ENCODE measurements at places on chromosomes 12 and 14. TPM values are rescaled to one million over a fixed set of nuclear protein-coding genes. Genes with fewer than 3 reads are reported as not detected.

The FOXM1 gene
- total RNA-seq = 110 TPM

The HPD gene
- not detected for total RNA-seq

The RASAL1 gene
- total RNA-seq = 0.09 TPM

The KLHDC2 gene
- 30.6 TPM for total RNA-seq

The GLT8D2 gene
- total RNA-seq = 0.16 TPM

The C1R gene
- 2.6 TPM for total RNA-seq

The VDR gene
- total RNA-seq = 41.6 TPM

The LIN7A gene
- total RNA-seq = 0.18 TPM

The NFATC4 gene
- total RNA-seq = not detected

The LRRC10 gene
- total RNA-seq = not detected

The CLEC7A gene
- total RNA-seq = not detected

The TAS2R19 gene
- total RNA-seq = 3.5 TPM

The C12orf60 gene
- total RNA-seq = 1.5 TPM

The NEUROD4 gene
- not detected for total RNA-seq

Measured in T-helper 2 cell treated with Interferon-gamma antibody and Interleukin-4, amounts not matched to agents 100 ng/mL and 5 ng/mL, for 36 hours (primary cell).